Occipital lobe (tissue), 3 donors: ENCODE measurements at places on chromosomes 1 and 21. TPM values are rescaled to one million over a fixed set of nuclear protein-coding genes. Genes with fewer than 3 reads are reported as not detected.

ANKRD65 gene
- 1.4 TPM for total RNA-seq

PCP4 gene
- 1.6 TPM for total RNA-seq

CD58 gene
- 7.3 TPM for total RNA-seq

RIMS3 gene
- total RNA-seq: 24.6 TPM

GNAI3 gene
- 21.7 TPM for total RNA-seq
